ENCODE measurements at places on chromosomes 16 and 17. TPM values are rescaled to one million over a fixed set of nuclear protein-coding genes. Genes with fewer than 3 reads are reported as not detected.

- DNase-seq = no peak
Measured at GRCh38 chr16:81492965-81493754, 48.6 kb downstream of the CMIP start.

GRCh38 chr17:57881143-57881542, 31.3 kb upstream of the MRPS23 start:
- no peak for DNase-seq

DNA sequence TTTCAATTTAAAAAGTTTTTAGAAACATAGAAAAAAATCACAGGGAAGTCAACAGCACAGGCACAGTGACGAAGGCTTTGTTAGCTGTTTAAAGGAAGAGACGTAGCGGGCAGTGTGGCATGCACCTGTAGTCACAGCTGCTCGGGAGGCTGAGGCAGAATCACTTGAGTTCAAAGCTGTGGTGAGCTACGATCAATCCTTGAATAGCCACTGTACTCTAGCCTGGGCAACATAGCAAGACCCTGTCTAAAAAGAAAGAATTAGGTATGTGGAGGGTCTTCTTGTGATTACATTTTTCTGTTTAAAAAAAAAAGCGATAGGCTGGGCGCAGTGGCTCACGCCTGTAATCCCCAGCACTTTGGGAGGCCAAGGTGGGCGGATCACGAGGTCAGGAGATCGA, 50.1 kb downstream of the FOXK2 start:
- DNase-seq = no peak

- no peak for DNase-seq
Measured at GRCh38 chr16:57741660-57742191, 6.2 kb downstream of the KATNB1 start.

- no peak for DNase-seq
Measured at GRCh38 chr17:59464246-59464645, 101.2 kb upstream of the DHX40 start.

DNA sequence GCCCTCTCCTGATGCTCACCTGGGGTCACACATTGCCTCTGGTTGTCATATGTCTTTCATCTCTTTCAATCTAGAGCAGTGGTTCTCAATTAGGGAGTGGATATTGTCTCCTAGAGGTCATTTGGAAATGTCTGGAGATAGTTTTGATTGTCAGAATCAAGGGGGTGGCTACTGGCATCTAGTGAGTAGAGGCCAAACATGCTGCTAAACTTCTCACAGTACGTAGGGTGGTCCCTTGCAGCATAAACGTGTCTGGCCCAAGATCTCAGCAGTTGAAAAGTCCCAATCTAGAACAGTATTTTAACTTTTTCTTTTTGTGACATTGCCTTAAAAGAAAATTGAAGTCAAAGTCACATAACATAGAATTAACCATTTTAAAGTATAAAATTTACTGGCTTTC, 30.5 kb upstream of the SLC5A10 start:
- no peak for DNase-seq

DNA sequence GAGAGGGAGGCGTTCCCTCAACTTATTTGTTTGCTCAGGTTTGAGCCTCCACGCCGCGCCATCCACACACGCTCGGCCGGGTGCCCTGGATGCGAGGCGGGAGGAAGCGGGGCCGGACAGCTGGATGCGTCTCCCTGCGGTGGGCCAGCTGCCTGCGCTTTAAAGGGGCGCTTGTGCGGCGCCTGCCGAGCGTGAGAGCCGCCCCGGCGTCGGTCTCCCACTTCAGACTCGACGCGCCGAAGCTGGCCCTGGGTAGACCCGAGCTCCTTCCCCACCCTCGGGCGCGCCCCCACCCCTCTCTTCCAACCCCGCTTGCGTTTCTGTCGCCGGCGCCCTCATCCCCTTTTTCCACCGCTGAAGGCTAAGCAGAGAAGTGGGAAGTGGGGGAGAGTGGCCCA, 527 bp upstream of the CHAD start:
- no peak for DNase-seq

DNA sequence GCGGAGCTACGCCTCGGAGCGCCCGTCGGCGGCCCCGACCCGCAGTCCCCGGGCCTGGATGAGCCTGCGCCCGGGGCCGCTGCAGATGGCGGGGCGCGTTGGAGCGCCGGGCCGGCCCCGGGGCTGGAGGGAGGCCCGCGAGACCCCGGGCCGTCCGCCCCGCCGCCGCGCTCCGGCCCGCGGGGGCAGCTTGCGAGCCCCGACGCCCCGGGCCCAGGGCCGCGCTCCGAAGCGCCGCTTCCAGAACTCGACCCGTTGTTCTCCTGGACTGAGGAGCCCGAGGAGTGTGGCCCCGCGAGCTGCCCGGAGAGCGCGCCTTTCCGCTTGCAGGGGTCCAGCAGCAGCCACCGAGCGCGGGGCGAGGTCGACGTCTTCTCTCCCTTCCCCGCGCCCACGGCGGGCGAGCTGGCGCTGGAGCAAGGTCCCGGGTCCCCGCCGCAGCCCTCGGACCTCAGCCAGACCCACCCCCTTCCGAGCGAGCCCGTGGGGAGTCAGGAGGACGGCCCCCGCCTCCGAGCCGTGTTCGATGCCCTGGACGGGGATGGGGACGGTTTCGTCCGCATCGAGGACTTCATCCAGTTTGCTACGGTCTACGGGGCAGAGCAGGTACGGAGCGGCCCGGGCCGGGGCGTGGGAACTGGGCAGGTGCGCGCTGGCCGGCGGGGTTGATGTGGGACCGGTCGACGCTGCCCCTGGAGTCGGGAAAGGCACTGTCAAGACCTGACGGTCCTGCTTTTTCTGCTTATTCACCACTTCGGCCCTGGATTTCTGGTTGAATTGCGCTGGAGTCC, 861 bp downstream of the RAB11FIP3 start:
- no peak for DNase-seq

DNA sequence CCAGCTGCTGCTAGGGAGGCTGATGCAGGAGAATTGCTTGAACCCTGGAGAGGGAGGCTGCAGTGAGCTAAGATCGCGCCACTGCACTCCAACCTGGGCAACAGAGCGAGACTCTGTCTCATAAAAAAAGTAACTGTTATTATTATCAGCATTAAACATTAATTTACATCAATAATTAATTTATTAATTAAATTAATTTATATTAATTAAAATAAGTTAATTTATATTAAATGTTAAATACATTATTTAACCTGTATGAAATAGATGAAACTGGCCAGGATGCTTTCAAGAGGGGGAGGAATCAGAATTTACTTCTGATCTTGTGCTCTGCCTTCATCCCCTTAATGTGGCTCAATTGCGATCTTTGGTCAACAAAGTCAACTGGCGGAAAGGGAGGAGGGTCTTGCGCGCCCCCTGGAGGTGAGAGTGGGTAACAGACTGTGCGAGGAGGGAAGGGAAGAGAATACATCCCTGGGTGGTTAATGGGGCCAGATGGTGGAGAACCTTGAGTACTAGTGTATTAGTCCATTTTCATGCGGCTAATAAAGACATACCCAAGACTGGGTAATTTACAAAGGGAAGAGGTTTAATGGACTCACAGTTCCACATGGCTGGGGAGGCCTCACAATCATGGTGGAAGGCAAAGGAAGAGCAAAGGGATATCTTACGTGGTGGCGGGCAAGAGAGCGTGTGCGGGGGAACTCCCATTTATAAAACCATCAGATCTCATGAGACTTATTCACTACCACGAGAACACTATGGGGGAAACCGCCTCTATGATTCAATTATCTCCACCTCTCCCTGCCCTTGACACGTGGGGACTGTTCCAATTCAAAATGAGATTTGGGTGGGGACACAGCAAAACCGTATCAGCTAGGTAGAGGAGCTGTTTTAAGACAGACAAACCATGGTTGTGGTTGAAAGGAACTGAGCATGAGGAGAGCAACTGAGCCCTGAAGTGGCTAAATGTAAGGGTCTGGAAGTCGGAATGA, 15.7 kb upstream of the CPPED1 start:
- no peak for DNase-seq

GRCh38 chr16:15620611-15621195, 22.3 kb downstream of the MARF1 start:
- no peak for DNase-seq

DNA sequence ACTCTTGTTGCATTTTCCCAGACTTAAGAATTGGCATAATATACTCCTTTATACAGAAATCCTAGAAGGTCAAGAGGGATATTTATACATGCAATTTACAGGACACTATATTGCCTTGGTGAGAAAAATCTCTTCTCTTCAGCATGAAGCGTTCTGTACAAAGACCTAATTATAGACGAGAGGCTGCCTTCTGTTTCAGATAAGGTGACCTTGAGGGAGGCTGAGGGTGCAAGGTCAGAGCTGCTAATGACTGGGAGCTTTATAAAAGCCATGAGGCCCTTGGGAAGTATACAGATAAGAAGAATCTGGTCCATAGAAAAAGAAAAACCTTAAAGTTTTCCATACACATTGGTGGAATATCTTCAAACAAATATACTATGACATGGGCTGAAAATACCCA, 156.3 kb upstream of the SOX9 start:
- no peak for DNase-seq

DNA sequence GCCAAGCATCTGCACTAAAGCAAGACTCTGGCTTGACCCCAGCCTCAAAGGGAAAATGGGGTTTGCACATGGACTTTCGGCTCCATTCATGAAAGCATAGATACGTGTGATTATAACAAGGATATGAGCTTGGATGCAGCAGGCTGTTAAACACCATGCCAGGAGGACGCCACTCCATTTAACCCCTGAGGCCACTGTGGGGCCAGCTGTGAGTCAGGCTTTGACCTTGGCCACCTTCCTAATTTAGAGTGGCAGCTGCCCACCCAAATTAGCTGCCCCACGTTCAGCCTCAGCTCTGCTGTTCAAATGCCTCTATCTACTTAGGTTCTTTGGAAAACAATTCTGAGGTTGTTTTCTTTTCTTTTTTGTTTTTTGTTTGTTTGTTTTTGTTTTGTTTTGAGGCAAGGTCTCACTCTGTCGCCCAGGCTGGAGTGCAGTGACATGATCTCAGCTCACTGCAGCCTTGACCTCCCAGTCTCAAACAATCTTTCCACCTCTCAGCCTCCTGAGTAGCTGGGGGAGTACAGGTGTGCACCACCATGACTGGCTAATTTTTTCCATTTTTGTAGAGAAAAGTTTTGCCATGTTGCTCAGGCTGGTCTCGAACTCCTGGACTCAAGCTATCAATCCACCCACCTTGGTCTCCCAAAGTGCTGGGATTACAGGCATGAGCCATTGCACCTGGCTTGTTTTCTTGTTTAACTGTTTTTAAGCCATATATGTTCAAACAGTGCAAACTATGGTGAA, 23.2 kb upstream of the KIFC3 start:
- no peak for DNase-seq

DNA sequence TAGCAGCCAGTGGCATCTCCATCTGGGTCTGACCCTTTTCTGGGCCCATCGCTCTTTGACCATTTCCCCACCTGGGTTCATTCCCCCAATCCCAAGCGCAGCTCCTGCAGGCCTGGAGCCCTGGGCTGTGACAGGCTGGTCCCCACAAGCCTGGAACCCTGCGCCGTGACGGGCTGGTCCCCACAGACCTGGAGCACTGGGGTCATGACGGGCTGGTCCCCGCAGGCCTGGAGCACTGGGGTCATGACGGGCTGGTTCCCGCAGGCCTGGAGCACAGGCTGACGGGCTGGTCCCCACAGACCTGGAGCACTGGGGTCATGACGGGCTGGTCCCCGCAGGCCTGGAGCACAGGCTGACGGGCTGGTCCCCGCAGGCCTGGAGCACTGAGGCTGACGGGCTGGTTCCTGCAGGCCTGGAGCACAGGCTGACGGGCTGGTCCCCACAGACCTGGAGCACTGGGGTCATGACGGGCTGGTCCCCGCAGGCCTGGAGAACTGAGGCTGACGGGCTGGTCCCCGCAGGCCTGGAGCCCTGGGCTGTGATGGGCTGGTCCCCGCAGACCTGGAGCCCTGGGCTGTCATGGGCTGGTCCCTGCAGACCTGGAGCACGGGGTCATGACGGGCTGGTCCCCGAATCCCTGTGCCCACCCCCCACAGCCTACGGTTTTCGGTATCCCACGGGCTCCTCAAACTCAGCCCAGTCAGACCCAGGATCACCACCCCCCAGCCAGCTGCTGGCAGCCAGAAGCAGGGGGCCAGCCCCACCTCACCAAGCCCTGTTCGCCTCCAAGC, 16.6 kb downstream of the TMC6 start:
- no peak for DNase-seq

DNA sequence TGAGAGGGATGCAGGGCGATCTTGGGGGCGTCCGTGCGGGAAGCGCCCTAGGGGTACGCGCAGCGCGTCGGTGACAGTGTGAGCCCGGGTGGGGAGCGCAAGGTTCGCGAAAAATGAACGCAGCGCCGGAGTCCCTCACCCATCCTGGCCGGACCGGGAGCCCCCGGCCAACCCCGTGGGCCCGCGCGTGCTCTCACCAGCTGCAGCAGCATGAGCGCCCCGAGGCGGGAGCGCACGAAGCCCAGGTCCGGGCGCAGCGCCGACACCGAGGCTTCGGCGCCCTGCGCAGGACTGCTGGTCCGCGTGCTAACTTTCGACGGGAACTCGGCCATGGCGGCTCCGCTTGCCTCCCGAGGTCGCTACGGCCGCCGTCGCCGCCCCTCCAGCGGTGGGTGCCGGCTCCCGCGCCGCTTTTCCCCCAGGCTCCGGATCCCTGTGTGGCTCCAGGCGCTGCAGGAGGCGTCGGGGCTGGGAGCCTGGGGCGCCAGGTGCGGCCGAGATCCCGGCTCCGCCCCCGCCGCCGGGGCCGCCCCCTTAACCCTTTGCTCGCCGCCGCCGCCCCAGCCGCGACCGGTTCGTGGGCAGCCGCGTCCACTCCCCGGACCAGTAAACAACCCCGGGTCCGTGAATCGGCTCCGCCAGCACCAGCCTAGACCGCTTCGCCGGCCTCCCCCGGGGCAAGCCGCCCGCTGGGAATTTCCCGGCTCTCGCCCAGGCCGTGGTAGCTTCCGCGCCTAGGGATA, at the start of gene PLLP:
Gene PLLP (minus strand): TSS at position 464 of the 743 bp plus-strand sequence. CDS start 132 bp downstream, at position 332.
- DNase-seq = no peak

DNA sequence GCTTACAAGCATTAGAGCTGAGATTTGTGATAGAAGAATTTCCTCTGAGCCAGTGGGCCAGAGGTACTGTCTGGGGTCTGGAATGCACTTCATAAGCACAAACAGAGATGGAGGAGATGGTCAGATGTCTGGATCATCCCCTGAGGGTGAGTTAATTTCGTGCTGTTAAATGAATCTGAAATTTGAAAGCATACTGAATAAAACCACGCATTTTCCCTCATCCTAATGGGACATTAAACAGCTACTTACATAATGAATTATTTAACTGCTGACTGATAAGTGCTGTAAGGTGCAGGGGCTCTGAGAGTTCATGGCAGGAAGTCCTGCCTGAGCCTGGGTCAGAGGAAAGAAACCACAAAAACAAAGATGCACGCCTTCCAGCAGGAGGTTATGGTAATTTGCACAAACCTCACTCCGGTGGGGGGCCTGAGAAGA, 136.3 kb upstream of the XYLT1 start:
- DNase-seq = no peak

Gene SLC5A10
- total RNA-seq = not detected

Gene ATP5PD
- total RNA-seq = 100 TPM

Gene WFDC1
- 0.62 TPM for total RNA-seq

Gene E4F1
- 27.3 TPM for total RNA-seq

Gene CBLN1
- 1.7 TPM for total RNA-seq

Gene USP43
- total RNA-seq = 3.6 TPM

Gene SEPTIN1
- total RNA-seq = under 0.01 TPM

Gene CASKIN1
- 23.6 TPM for total RNA-seq

Gene NOL11
- 67.1 TPM for total RNA-seq

Data from occipital lobe (tissue), 3 donors.